ENCODE measurements at places on chromosomes 6 and 20. TPM values are rescaled to one million over a fixed set of nuclear protein-coding genes. Genes with fewer than 3 reads are reported as not detected.

DNA sequence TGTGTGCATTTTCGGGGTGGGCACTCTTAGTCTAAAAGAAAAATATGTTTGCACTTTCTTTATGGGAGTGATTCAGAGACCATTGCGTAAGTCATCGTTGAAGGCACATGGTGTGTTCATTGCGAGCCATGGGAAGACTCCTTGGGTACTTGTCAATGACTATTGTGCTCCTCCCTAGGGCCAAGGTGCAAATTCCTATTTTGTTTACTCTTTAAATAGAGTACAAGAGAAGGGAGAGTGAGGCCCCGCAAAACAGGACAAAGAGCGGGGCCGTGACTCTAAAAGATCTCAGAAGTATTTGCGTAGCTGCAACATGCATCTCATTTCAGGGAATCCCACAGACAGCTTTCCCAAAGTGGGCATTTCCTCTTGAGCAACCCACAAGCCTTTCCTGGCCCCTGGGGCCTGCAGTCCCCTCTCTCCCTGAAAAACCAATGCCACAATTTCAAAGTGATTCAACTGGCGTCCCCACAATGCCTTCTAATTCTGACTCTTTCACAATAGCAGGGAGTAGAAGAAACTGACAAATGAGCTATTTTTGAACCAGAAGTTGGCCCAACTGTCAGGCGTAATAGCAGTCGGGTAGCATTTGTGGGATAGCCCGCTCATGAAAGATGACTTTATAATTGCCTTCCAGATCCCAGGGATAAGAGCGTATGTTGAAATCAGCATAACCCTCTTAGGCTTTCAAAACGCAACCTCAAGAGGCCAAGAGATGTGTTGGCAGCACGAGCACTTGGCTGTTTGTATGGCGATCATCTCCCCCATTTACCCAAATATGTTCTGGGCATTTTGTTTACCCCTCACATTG lies 277.9 kb upstream of the BMP2 start:
- no peak for DNase-seq

DNA sequence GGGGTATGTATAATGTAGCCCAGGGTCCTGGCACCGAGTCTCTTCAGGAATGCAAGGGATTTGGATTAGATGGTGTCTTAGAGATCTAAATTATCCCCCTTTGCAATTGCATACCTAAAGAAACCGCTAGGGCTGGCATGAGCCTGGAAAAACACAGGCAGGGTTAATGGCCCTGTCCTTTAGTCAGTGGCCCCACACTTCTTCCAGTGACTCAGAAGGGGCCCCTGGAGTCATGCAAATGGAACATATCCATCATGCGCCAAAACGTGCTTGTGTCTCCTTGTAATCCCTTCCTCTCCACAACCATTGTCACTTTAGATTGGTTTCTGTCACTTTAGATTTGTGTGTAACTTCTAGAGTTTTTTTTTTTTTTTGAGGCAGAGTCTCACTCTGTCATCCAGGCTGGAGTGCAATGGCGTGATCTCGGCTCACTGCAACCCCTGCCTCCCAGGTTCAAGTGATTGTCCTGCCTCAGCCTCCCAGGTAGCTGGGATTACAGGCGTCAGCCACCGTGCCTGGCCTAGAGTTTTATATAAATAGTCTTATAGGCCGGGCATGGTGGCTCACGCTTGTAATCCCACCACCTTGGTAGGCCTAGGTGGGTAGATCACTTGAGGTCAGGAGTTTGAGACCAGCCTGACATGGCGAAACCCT lies 8.7 kb upstream of the MYBL2 start:
- DNase-seq = peak; percentile 63

DNA sequence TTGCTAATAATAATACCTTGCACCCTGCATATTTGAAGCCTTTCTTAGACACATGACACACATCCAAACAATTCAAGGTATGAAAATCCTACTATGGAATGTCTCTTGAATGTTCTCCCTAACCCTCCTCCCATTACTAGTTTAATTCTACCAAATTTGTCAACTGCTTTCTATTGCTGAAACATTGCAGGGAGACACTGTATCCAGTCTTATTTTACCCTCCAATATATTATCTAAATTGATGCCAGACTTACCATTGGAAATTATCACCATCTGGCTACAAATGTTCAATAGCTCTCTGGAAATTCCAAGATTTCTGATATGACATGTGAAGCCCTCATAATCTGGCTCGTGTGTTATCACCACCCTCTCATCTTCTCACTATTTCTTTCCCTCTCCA lies 1027.3 kb upstream of the CITED2 start:
- peak; percentile 30 for DNase-seq

DNA sequence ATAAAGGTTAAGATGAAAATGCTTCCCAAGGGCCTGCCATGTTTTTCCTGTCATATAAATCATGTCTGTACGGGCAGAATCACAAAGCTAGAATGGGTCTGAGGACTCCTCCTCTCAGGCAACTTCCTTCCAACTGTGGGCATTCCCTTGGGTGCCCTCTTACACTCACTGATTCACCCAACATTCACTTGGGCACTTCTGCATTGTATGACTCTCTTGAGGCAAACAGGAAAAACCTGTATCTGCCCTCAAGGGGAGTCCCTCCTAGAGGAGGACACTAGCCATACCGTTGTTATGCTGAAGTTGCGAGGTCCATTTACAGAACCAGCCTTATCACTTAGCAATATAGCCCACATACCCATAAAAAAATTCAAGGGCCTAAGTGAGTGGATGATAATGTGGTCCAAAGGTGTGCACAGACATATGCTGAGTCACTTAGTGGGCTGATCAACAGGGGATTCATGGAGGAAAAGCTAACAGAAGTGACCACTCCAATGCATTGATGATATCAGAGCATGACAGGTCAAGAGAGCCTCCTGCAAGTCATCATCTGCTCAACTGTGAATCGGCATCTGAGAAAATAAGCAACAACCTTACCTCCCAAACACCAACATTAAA lies 131.1 kb downstream of the ATXN1 start:
- no peak for DNase-seq

GRCh38 chr20:31484001-31484400 lies 8.9 kb downstream of the REM1 start:
- peak; percentile 47 for DNase-seq

The PACRG gene
- 0.13 TPM for total RNA-seq

The DDO gene
- total RNA-seq = not detected

DNA sequence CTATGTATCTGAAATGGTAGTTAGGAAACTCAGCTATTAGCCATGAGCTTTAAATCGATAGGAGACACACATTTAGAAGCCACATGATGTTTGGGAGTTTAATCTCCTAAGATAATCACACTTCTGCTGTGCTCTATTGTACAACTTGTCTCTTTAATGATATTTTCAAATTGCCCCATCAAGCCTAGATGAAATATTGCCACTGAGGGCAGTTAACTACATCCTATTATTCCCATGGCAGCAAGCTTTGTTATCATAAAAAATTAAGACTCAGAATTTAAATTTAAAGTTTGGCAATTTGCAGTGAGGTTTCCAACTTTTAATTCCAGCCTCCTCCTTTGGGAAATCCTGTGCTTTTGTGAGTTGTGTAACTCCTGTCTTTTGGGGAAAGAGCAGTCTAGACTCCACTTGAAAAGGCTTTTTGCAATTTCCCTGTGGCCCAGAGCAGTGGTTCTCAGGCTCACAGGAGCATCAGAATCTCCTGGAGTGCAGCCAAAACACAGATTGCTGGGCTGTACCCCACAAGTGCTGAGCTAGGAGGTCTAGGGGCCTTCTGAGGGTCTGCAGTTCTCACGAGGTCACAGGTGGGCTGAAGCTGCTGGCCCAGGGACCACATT lies 792.4 kb downstream of the QKI start:
- no peak for DNase-seq

The BEND6 gene
- total RNA-seq = 20.6 TPM

- no peak for DNase-seq
These were observed 69.9 kb downstream of the TOX2 start for GRCh38 chr20:43984587-43984986.

GRCh38 chr20:31560094-31560745 lies 44.9 kb upstream of the ID1 start:
- peak; percentile 95 for DNase-seq

DNA sequence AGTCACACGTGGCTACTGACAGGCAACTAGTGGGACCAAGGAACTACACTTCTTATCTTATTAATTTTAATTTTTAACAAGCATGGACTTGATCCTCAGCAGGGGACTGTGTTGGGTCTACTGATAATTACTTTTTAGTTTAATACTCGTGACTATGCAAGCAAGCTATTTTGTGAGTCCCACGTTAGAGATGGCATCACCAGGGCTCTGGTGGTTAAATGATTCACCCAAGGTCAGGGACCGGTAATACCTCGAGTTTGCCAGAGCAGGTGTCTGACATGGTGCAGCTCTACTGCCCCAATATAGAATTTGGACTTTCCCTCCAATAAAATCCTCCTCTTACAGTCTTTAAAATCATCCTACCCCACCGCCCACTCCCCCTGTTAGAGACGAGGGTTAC lies 98.6 kb upstream of the RIN2 start:
- peak; percentile 15 for DNase-seq

DNA sequence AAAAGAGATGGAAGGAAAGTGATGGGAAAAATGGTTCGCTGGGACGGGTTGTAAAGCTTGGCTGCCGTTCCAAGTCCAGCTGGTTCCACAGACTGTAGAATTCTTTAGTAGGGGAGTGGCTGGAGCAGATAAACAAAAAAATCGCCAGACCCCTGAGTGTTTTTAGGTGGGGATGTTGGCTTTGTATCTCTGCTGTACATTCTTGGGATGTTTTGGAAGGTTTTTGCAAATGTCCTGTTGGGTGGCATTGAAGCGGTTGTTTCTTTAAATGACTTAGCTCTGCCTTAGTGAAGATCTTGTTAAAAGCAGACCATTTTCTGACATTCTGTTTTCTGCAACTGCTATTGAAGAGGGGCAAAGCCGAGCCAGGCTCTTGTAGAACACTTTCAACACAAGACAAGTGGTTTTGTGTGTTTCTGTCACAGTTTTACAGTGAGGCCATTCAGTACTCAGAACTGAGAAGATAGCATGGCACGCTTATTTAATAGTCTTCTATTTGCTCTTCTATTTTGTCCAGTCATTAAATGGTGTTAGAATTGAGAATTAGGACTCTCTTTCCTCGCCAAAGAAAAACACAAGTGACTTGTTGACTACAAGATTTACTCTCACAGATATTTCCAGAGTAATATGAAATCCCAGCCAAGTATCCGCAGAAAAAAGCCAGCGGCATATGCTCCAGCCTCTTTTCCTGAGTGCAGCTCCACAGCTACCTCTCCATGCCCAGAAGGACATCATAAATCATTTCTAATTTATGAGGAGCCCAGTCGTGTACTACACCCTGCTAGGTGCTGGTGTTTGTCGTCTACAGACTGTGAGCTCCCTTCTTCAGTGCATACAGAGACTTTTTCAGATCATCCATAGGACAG lies 65.8 kb downstream of the PHACTR2 start:
- DNase-seq = peak; percentile 18

DNA sequence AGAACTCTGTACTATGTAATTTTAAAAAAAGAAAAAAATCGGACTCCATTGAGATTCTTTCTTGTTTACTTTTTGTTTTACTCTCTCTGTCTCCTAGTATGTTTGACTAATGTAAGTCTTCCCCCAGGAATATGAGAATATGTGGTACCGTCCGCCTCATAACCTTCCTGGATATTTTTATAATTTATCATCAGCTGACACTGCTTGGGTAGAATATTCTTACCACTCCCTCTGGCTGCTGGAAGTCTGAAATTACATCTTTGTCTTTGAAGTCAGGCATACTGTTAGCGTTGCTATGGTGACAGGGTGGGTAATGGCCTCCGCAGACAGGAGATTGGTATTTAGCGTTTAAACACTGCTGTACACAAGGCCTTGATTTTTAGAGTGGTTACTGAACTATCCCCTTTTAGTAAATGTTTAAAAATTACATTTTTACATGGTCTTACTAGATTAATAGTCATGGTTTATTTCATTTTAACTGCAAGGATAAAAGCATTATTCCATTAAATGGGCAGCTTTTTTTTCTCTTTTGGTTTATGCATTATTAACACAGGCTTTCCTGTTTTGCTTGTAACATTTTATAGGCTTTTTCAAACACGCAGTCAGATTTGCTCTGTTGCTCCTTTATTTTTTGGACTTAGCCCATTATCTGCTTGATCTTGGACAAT lies 176.4 kb downstream of the ARID1B start:
- peak; percentile 98 for DNase-seq

The PXDC1 gene
- total RNA-seq = 167 TPM

DNA sequence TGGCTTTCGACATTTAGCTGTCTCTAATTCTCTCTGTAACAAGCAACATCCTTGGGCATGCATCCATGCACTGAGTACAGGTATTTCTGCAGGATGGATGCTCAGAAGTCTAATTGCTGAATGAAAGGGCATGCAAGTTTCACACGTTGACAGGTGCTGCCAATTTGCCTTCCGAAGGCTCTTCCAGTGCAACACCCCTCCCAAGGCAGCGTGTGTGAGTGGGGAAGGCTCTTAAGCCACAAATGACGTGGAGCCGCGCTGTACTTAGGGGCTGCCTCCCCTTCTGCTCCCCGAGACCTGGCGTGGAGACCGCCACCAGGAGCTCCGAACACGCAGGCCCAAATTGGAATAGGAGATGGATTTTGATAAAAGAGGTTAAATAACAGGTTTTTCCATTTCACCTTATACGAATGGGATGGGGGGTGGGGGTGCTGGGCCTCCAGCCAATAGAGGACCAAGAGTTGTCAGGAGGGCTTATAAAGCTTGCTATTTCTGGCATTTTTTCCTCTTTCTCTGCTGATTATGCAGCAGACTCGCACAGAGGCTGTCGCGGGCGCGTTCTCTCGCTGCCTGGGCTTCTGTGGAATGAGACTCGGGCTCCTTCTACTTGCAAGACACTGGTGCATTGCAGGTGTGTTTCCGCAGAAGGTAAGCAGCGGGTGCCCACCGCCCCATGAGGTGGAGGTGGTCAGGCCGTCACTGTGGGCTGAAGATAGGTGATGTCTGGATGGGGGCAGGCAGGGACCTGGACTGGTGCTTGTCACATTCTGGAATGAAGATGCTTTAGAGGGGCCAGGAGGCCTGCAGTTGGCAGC lies 30.9 kb downstream of the TOX2 start:
- DNase-seq = no peak

DNA sequence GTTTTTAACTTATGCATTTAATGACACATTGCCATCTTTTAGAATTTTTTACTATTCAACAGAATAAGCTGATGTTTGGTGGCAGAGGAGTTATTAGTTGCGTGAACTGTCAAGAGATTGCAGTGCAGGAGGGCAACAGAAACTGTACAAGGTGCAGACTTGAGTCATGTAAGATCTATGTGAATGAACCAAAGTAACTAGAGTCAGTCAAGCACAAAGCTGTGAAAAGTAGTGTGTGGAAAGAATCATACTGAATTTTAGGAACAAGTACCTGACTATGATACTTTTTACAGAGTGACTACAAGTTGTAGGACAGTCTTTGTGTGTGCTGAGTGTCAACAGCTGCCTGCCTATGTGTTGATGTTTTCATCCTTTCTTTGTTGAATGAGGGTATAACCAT lies 2.7 kb upstream of the C6orf163 start:
- no peak for DNase-seq

GRCh38 chr6:158892266-158892665 lies 73.1 kb upstream of the EZR start:
- DNase-seq = no peak

The MRAP2 gene
- 1.3 TPM for total RNA-seq

All from GM23248 (cell line).